ENCODE measurements at places on chromosomes 4 and X.

DNA sequence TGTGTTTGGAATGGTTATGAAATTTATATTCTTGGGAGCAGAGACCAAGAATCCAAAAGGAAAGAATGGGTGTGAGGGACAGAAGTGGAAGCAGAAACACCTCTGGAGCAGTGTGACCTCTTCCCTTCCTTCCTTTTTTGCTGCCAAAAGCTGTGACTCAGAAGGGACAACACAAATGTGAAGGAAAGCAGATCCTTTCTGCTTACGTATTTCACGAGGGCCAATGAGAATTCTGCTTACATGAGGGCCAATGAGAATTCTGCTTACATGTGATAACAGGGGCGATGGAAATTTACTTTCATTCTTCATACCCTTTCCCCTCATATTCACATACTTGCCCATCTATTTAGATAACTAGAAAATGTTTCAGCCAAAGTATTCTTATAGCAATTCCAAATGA lies 404.6 kb downstream of the PRDM5 start:
- no peak for DNase-seq

DNA sequence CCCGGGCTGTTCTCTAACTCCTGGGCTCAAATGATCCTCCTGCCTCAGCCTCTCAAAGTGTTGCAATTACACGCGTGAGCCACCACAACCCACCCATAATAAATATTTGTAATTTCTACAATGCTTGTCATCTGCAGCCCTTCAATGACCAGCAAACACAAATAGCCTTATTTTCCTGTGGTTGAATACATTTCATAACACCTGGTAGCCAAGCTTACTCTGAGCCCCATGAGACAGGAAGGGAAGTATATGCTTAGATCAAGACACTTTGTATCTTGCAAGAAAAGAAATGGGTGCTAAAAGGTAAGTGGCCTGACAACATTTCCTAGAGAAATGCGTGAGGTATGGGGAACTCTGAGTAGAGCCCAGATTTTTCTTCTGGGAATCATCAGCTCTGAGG lies 56.9 kb upstream of the PDGFRA start:
- DNase-seq: no peak

DNA sequence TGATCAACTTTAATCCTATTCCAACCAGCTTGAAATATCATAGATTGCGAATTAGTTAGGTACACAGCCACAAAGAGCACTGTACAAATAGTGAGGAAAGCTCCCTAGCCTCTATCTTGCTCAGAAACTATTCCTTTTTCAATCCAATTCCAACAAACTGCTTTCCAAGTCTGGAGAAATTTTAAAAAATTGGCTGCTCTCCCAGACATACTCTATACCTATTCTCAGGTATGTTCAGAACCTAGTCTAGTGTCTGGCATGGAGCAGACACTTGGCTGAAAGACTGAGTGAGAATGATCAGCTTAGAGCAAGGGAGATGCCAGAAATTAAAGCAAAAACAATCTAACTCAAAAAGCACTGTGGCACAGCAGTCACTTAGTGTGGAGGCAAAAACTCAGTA lies 105.9 kb downstream of the SLC10A7 start:
- no peak for DNase-seq

- no peak for DNase-seq
Measured at GRCh38 chr4:105858466-105859040, 36.7 kb upstream of the NPNT start.

DNA sequence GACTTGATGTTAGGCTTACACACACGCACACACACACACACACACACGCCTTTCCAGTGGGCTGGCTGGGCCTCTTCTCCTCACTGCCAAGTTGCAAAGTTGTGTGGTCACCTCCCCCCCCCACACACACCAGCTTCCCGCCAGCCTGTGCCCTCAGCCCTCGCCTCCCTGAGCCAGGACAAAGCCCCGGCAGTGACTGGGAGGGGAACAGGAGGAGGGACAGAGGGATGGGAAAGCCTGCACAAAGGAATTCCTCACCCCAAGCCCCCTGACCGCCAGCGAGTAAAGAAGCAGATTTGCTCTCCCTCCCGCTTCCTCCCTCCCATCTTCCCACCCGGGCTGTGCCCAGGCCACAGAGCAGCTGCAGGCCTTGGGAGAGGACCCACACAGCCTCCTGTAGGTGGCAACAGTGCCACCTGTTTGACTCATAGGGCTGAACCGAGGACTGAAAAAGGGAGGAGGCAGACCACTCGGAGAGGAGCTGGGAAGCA lies at the start of gene GDPD2:
Gene GDPD2, plus strand, starts transcription at position 464 of the 491 bp plus-strand sequence. CDS start 1,671 bp downstream, outside the sequence.
- DNase-seq: no peak

- no peak for DNase-seq
Measured at GRCh38 chr4:171007618-171008390, 805.4 kb upstream of the GALNTL6 start.

DNA sequence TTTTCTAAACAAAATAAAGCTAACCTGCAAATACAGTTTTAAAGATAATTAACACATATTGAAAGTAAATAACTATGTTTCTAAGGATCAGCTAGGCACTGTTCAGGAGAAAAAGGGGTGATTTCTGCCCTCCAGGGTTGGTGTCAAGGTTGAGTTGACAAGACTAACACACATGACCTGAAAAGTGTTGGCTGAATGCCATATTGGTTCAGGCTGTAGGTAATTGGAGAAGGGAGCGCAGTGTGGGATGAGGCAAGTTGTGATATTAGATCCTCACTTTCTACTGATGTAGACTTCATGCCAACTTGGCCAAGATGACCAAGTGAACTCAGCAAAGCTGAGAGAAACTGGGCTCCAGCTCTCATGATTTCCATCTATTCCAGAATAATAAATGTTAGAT lies 42.2 kb downstream of the PPM1K start:
- no peak for DNase-seq
